ENCODE measurements at places on chromosomes 4 and X.

DNA sequence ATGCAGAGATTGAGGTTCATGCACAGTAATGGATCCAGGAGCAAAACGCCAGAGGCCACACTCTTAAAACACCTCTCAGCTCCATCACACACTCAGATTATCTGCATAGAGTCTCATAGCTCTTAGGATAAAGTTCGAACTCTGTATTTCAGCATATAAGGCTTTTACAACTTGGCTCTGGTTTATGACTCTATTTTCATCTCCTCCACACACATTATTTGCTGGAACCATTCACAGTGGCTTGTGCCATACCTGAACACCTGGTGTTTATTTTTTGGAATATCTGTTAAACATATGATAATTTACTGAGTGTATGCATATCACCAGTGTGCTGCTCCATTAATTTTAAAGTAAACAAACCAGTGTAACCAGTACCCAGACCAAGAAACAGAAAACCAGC, 27.2 kb downstream of the RASL11B start:
- no peak for DNase-seq

- no peak for DNase-seq
These were observed 56.1 kb upstream of the MSANTD1 start for GRCh38 chr4:3192827-3193226.

DNA sequence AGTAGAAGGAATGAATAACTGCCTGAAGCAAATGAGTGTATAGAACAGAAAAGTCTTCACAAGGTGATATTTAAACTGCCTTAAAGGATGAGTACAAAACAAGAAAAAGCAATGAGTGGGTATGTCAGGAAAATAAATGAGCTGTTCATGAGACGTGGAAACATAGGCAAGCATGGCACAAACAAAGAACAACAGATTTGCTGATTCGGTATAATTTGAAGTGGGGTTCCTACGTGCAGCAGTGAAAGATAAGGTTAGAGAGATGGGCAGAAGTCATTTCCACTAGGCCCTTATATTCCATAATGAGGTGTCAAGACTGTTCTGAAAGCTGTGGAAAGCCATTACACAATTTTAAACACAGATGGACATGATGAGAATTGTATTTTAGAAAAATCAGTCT, 506.6 kb downstream of the KLHL13 start:
- no peak for DNase-seq

- no peak for DNase-seq
These were observed 210.5 kb upstream of the DIAPH2 start for GRCh38 chrX:96474029-96474740.

DNA sequence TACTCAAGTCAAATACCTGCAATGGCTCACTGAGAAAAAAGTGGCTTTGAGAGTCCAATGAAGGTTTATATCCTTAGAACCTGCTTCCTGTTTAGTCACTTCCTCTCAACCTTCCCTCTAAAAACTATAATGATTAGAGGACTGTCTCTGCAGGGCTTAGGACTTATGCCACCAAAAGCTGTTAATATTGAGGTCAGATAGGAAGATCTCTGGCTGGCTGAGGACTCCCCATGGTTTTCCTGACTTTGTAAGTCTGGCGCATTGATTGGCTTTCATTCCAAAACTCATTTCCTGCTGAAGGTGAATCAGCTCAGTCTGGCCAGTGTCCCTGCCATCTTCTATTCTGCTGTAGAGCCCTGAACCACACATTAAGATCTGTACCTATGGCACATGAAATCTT, 140.9 kb upstream of the ANK2 start:
- DNase-seq, result peak; percentile 26

GRCh38 chr4:62119195-62119594, 919.1 kb downstream of the ADGRL3 start:
- no peak for DNase-seq

DNA sequence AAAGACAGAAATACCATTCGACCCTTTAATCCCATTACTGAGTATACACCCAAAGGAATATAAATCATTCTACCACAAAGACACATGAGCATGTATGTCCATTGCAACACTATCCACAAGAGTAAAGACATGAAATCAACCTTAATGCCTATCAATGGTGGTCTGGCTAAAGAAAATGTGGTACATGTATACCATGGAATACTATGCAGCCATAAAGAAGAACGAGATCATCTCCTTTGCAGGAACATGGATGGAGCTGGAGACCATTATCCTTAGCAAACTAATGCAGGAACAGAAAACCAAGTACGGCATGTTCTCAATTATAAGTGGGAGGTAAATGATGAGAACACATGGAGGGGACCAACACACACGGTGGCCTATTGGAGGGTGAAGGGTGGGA, 7.9 kb downstream of the SCLT1 start:
- DNase-seq, result no peak

DNA sequence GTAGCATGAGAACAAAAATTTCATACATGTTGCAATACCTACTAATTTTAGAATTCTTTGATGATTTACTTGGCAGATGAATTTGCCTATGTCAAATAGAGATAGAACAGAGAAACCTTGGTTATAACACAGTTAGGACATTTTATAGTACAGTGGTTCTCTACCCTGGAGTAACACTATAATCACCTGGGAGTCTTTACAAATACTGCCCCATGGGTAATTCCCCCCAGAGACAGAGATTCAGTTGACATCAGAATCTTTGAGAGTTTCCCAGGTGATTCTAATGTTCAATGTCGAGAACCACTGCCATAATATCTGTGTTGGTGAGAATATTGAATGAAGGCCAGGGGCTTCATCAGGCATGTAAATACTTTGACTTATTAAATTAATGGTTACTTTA, 401.3 kb upstream of the NDST4 start:
- no peak for DNase-seq

GRCh38 chr4:138305050-138305449, 62.9 kb upstream of the SLC7A11 start:
- DNase-seq, result no peak

DNA sequence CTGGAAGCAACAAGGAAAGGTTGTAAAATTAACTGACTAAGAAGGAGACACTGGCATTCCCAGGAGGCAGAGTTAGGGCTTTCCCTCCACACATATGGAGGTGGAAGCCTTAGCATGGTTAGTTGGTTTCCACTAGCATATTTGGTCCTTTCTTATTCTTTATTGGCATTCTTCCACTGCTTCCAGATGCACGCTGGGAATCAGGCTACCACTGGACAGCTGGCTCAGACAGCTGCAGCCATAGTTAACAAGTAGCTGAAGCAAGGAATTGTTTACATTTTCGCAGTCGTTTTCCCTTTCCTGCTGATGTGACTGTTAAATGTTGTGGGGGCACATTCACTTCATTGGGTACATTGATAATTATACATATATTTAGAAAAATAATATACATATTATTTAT, 169.2 kb downstream of the GRIA2 start:
- DNase-seq, result no peak

- DNase-seq, result no peak
These were observed 203.7 kb upstream of the EMCN start for GRCh38 chr4:100721490-100721889.

GRCh38 chrX:21658746-21659145, 616 bp upstream of the KLHL34 start:
- DNase-seq, result peak; percentile 76

GRCh38 chrX:69207216-69207615, 42.0 kb upstream of the PJA1 start:
- DNase-seq, result no peak

DNA sequence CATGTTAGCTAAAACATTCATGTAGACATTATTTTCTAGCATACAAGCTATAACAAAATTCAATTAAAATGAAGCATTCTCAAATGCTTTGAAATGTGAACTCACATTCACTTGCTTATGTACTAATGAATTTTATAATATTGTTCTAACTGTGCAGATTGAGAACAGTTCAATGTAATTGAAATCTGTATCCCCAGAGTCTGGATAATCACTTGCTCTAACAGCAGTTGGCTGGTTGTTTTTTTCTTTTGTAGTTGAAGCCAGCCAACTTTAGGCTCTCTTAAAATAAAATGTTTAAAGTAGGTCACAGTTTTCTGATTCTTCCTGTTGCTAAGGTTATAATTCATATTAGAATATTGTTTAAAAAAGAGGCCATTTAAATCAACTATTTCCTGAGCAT, 438.9 kb downstream of the NAF1 start:
- DNase-seq, result no peak

DNA sequence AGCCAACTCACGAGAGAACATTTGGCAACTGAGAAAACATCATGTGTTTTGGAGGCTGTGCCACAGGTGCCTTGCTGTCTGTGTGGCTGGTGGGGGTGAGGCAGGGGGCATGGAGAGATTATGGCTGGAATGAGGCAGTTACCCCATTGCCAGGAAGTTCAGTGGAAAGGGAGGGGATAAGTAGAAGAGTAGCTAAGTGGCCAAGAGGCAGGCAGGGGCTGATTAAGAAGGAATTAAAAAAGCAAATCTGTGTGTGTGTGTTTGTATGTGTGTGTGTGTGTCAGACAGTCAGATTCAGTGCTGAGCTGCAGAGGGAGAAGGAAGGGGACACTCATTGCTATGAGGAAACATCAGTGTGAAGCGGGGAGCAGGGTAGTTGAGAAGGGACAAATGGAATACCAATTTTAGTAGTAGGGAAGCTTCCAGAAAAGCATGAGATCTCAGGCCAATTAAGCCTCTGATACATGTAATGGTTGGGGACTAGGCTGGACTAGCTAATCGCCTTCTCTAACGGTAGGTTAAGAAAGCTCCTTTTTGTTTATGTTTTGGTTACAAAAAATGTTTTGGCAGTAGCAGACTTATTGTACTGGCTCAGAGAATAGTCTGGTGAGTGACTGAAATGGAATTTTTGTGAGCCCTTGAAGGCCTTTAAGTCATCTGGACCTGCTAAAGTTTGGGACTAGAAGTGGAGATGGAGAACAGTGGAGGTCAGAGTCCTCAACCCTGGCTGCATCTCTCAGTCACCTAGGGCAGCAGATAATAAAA, 18.5 kb downstream of the TMEM164 start:
- DNase-seq, result no peak

DNA sequence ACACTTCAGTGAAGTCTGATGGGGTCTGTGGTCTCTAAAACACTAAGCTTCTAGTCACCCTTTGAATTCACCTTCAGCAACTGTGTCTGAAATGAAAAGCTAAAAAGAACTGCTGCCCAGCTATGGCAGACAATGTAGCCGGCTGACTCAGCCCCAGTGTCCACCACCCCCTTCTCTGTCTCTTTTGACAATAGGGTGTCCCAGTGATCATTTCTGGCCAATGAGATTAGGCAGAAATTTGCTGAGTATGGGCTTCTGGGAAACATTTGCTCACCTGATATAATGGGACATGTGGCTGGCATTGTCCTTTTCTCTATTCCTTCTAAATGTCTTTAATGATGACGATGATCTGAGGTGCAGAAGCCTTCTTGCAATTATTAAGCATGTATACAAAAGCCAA, 20.6 kb downstream of the IGFBP7 start:
- DNase-seq, result no peak

- peak; percentile 80 for DNase-seq
These were observed 719 bp downstream of the USO1 start for GRCh38 chr4:75724867-75725724.

DNA sequence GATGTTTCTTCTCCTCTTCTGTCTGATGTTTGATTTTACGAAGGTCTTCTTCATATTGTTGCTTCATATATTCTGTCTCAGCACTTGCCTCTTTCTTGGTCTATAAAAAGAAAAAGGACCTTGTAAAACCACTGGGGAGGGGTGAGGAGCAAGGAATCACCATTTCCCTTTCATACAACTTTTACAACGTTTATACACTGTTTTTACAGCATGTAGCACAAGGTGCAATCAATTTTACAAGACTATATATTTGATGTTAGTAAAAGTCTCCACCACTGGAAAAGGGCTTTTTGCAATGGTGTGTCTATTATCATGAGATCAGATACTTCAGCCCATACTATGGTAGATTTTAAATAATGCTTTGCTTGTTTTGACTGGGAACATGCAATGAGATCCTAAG, 76.3 kb downstream of the FAM184B start:
- DNase-seq, result no peak

GRCh38 chrX:99602107-99602506, 808.0 kb downstream of the PCDH19 start:
- DNase-seq, result no peak

- no peak for DNase-seq
These were observed 105.6 kb upstream of the SMIM31 start for GRCh38 chr4:164648151-164648848.

- no peak for DNase-seq
These were observed 8.2 kb downstream of the ZNF518B start for GRCh38 chr4:10448991-10449390.

DNA sequence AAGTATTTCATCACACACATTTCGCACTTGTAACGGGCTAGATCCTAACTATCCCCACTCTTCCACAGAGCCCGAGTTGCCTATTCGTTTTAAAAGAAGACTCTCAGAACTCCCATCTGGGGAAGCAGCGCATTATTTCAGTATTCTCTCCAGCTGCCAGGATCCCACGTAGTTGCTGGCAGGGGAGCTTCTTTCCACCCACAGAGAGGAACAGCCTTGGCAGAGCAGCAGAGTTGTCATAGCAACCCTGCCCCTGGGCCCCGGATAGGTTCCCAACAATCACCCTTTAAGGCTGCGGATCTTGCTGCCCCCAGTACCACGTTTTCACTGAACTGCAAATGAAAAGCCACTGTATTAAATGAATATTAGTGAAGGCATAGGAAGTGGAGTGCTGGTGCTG, 106.7 kb downstream of the GPM6A start:
- DNase-seq, result peak; percentile 65

GRCh38 chrX:132614297-132614696, 125.5 kb upstream of the MBNL3 start:
- peak; percentile 39 for DNase-seq

- DNase-seq, result no peak
These were observed 76.9 kb upstream of the CAMK2D start for GRCh38 chr4:113838460-113838859.

DNA sequence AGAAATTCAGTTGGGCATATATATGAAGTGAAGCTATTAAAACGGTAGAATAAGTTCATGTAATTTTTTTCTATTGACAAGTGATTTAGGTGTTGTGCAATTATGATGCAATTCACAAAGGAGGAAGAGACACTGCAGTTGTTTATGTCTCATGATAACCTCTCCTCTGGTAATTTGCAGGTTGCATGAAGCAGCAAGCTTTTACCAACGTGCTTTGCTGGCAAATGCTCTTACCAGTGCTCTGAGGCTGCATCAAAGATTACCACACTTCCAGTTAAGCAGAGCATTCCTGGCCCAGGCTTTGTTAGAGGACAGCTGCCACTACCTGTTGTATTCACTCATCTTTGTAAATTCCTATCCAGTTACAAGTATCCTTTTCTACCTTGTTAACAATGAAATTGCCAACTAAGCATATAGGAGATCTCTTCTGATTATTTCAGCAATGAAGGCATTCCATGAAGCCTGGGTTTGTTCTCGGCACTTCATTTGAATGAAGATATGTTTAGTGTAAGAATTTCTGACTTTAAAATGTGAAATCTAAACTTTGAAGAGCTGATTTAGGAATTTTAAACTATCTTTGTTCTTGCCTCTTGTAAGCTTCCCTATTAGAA, 3.9 kb downstream of the TMEM33 start:
- DNase-seq, result peak; percentile 9

All from GM23338 (cell line).